ENCODE measurements at places on chromosomes 1 and 21. TPM values are rescaled to one million over a fixed set of nuclear protein-coding genes. Genes with fewer than 3 reads are reported as not detected.

DNA sequence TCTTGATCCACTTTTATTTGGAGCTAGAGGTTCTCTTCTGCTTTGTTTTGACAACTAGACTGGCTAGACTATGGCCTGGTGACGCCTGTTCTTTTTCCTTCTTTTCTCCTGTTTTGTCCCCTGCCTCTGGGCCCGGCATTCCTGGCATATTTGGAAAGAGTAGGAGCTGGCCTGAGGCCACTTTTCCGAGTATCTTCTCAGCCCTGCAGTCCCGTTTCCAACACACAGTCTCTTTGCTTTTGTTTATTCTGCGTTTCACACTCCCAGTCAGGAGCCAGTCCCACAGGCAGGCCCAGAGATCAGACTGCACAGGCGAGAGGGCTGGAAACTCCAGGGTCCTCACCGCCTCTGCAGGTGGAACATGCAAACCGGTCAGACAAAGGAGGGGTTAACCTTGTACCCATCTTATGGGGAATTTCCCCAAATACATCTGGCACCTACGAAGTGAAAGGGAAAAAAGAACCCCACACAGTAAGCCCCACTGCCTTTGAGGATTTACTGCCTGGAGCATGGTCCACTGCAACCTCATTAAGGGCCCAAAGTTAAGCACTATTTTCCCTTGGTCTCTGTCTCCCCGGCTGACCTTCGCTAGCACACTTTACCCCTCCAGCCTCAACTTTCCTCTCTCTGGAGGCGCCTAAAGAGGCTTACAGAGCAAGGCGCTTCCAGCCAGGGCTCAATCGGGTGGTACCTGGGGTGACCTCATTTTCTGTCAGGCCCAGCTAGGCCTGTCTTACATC is 141.1 kb downstream of the TOMM20 start:
- DNase-seq = peak; percentile 45

The MATN1 gene
- total RNA-seq = 0.93 TPM

The KRTAP13-2 gene
- not detected for total RNA-seq

DNA sequence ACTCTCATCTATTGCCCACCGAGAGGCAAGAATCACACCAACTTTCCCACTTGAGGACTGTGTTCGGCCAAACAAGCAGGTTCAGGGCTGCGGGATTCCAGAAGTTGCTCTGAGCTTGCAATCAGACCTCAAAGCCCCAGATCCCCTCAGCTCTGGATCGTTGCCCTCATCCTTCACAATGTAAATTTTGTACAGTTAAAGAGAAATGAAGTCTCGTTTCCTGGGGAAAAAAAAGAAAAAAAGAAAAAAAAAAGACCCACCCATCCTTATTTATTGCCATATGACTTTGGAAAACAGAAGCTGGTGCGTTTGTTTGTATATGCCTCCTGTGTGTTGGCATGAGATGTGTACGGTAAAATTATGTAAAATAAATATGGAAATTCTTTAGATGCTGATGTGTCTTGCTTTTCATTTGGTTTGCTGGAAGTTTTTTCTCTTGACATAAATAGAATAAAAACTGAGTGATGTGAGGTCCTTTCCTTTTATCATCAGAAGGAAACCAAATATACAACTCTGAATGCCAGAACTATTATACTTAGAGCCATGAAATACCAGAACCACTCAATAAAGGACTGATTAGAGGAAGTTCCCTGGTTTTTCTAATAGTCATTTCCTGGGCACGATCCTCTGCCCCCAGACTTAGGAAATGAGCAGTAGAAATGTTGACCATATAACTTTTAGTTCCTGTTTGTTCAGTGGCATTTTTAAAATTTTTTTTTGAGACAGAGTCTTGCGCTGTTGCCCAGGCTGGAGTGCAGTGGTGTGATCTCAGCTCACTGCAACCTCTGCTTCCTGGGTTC is 48.7 kb downstream of the LHX4 start:
- no peak for DNase-seq

GRCh38 chr1:55071477-55071876 is 32.1 kb downstream of the PCSK9 start:
- DNase-seq = no peak

GRCh38 chr1:31003613-31004230 is 61.8 kb downstream of the PUM1 start:
- DNase-seq = no peak

DNA sequence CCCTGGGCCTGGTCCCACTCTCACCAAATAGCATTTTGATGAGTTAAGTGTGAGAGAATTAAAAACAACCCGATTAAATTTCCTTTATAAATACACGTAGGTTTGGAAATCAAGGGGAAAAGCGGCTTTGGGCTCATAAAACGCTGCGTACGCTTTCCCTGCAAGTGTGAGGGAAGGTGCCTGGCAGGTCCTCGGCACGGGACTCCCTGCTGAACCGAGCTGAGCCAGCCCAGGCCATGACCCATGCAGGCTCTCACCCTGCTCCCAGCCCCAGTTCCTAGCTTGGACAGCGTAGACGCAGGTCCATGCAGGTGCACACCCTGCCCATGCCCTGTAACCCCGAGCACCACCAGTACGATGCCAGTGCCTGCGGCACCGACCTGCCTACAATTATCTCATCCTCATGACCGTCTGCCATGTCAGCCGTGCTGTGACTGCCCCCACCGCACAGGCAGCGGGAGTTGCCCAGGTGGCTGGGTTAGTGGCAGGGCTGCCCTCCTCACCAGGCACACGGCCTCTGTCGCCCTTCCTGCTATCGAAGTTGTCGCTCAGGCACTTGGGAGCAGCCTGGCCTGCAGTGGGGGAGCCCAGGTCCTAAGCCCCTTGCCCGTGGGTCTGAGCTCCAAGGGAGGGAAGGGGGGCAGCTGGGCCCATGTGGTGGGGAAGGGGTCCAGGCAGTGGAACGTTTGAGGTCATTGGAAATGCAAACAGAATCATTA is 41.0 kb upstream of the ACTRT2 start:
- no peak for DNase-seq

The RHBG gene
- not detected for total RNA-seq

DNA sequence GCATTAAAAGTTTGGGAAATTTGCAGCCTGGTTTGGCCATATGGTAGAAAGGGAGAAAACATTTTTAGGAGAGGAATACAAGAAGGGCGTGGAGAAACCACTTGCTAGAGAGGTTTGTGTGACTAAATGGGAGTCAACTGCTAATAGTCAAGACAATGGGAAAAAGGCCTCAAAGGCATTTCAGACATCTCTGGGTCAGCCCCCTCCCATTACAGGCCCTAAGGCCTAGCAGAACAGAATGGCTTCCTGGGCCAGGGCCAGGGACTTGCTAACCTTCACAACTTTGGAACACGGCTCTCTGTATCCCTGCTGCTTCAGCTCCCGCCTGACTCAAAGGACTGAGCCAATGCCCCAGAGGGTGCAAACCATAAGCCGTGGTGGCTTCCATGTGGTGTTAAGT is 752.3 kb upstream of the ADAMTS5 start:
- DNase-seq = no peak

GRCh38 chr1:12296623-12297022 is 66.8 kb downstream of the VPS13D start:
- DNase-seq = no peak

DNA sequence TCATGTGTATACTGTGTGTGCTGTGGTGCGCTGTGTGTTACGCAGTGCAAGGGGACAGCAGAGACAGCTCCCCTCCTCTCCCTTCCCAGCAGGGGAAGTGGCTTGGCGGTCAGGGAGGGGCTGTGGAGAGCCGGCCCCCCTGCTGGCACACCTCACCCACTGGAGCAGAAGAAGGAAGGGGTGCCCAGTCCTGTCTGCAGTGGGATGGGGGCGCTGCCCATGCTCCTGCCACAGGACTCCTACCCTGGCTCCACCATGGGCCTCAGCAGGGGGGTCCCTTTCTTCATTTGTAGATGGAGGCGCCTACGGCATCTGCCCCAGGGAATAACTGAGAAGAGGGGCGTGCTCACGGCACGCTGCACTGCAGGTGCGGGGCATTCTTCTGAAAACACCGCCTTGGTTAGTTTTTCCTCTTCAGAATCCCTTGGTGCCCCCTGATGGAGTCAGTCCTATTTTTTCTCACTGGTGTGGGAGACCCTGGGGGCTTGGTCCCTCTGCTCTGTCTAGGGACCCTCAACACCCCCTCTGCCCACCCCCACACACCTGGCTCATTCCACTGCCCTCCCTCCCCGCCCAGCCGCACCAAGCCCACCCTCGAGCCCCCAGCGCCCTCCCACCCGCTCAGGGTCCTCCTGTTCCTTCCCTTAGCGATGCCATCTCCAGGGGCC is 13.8 kb upstream of the LDLRAP1 start:
- DNase-seq = no peak

The ADGRL4 gene
- total RNA-seq = not detected

DNA sequence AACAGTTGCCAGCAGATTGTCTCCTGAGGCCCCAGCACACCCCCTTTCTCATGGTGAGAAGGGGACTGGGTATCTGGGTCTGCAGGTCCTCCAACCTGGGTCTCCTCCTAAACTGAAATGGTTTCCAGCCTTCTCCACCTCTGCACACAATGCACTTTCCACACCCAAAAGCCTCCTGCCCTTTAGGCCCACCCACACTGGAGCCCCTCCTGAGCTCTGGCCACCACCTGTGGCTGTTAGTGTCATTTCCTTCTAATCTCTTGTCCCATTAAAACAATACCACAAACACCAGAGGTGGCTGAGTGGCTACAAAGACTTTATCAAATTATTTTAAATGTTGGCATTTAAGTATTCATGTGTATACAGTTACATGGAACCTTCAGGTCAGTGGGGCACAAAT is 11.5 kb downstream of the GPR3 start:
- DNase-seq = no peak

DNA sequence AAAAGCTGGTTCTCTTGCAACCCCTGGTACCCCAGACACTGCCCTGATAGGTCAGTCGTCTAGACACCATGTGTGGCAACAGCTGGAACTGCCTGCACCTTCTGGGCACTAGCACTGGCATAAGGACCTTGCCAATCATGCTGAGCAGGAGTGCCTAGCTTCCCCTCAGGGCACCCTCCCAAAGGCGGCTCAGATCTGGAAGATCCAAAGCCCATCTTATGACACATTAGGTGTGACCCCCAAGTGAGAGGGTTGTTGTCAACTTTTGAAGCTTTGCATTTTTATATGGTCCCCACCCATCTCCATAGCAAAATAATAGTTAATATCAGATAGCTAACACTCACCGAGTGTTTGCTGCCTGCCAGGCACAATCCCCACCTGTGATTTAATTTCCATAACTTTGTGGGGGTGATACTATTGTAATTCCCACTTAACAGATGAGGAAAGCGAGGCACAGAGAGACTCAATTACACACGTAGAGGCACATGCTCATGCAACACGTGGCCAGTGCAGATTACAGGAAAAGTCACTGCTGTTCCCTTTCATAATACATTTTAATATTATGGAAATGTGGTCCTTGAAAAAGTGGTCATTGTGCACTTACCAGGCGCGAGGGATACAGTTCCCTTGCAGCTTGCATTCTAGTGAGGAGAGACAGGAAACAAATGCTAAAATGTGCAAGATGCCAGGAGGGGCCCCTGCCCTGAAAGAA is 25.8 kb downstream of the EXOC8 start:
- no peak for DNase-seq

The TNFRSF14 gene
- total RNA-seq = 266 TPM

The SYT11 gene
- 42.8 TPM for total RNA-seq

The EPHB2 gene
- total RNA-seq = 0.14 TPM

The PRRX1 gene
- not detected for total RNA-seq

- no peak for DNase-seq
These were observed 147.1 kb downstream of the NTPCR start for GRCh38 chr1:233097546-233097945.

The CFAP141 gene
- not detected for total RNA-seq

- DNase-seq = no peak
These were observed 119.2 kb downstream of the SYF2 start for GRCh38 chr1:25113086-25113485.

The S100A3 gene
- not detected for total RNA-seq

The FHAD1 gene
- total RNA-seq = 1.9 TPM

Measured in natural killer cell (primary cell).